NCI-H526 treated with DMSO at 0.1 percent for 48 hours (cell line): ENCODE measurements at places on chromosomes 1 and 21.

GRCh38 chr1:94130851-94131595 is 10.1 kb upstream of the ABCA4 start:
- no peak for DNase-seq

DNA sequence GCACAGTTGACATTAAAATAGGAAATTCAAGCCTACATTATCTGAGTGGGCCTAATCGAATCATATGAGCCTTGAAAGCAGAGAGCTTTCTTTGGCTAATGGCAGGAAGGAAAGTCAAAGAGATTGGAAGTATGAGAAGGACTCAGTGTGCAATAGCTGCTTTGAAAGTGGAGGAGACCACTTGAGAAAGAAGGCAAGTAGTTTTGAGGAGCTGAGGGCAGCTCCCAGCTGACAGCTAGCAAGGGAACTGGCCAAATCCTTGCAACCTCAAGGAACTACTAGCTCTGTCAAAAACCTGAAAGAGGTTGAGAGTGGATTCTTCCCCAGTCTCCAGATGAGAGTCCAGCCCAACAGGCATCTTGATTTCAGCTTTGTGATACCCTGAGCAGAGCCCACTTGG is 149.0 kb upstream of the CACYBP start:
- DNase-seq = no peak

DNA sequence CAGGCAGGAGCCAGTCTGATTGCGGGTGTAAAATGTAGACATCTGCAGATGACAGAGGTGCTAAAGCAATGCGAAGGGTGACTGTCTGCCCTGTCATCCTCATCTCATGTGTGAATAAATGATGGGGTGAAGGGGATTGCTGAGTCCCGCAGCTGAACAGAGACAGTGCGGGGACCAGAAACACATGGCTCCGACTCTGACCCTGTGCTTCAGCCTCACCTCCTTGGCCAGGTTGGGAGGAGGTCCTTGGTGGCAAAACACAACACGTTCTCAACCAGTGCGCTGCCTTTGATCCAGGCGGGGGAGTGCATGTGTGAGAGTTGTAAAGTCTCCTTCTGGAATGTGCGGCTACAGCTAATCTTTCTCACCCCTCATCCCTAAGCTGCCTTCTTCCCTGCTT is 32.0 kb upstream of the TTC22 start:
- DNase-seq = no peak

GRCh38 chr1:11944358-11944931 is 9.9 kb downstream of the PLOD1 start:
- peak; percentile 4 for DNase-seq
